Cardiac septum (tissue), 1 donor: ENCODE measurements at places on chromosomes 7 and 10. TPM values are rescaled to one million over a fixed set of nuclear protein-coding genes. Genes with fewer than 3 reads are reported as not detected.

Gene ASIC3
- 5.2 TPM for total RNA-seq

Gene PPP1R3C
- 212 TPM for total RNA-seq

Gene PDZD7
- total RNA-seq: 0.40 TPM

- DNase-seq: peak; percentile 51
These were observed 1.9 kb downstream of the CHAT start for GRCh38 chr10:49615721-49616120.

- DNase-seq: peak; percentile 84
These were observed 12.8 kb downstream of the ZMIZ2 start for GRCh38 chr7:44761207-44762161.

- no peak for DNase-seq
These were observed 89.6 kb downstream of the USP6NL start for GRCh38 chr10:11521860-11522259.

DNA sequence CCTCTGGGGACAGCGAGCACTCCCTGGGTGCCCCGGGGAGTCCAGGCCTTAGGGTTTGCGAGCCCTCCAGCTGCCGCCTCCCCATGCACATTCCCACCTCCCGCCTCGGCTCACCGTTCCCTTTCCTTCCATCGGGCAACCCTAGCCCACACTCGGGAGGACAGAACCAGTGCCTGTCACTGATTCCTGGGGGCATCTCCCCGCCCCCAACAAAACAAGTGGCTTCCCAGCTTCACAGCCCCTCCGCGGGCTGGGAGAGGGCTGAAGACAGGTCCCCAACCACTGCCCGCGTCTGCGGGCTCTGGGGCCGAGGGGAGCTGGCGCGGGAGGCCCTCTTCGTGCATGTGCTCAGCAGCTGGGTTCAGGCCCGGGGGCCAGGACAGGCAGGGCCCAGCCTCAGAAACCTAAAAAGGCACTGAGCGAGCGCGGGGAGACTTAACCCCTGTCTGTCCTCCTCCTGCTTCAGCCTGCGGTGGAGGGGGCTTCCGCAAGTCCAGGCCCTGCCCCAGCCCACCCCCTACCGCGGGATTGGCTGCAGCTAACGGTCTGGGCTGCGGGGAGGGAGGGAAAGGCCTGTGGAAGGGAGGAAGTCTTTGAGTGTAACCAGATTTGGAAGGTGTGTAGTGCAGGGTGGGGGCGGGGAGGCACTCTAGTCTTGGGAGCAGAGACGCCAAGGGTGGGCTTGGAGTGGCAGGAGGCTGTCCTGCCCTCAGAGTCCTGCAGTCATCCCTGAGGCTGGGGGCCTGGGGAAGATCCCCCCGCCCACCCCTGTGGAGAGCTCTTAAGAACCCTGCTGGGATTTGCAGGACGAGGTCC is 1.2 kb downstream of the FLNC start:
- no peak for DNase-seq

DNA sequence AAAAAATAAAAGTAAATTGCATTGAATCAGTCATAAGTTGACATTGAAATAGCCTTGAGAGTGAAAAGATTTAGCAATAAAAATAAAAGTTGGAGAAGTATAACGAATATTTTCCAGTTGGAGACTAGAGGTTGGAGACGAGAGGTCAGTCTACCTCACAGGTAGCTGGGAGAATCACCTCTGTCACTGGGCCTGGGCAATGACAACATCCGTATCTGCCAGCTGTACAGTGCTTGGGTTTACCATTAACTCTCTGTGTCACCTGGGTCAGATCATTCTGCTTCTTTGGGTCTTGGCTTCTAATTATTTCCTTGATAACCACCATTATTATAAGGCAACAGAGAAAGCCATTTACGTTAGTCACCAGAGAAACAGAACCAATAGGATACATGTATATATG is 62.0 kb upstream of the STEAP4 start:
- DNase-seq: no peak

GRCh38 chr7:113775401-113775800 is 143.4 kb downstream of the PPP1R3A start:
- DNase-seq: no peak

- DNase-seq: no peak
These were observed 42.6 kb downstream of the RSBN1L start for GRCh38 chr7:77738871-77739270.

- no peak for DNase-seq
These were observed 521.1 kb upstream of the POT1 start for GRCh38 chr7:125450749-125451148.

DNA sequence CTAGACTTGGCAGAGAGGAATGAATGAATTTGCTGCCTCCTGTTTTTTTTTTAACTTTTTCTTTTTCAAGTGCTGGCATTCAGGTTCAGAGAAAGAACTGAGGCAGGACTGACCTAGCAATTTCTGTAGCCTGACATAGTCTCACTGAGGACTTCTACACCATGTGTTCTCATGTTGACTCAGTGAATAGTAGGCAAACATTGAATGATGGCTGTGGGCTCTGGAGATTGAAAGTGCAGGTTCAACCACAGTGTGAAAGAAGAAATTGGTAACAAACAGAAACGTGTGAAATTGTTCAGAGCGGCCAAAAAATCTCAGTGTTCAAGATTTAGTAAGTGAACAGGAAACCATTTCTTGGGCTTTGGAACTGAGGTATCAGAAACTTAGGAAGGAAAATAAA is 322.4 kb upstream of the GHITM start:
- no peak for DNase-seq

DNA sequence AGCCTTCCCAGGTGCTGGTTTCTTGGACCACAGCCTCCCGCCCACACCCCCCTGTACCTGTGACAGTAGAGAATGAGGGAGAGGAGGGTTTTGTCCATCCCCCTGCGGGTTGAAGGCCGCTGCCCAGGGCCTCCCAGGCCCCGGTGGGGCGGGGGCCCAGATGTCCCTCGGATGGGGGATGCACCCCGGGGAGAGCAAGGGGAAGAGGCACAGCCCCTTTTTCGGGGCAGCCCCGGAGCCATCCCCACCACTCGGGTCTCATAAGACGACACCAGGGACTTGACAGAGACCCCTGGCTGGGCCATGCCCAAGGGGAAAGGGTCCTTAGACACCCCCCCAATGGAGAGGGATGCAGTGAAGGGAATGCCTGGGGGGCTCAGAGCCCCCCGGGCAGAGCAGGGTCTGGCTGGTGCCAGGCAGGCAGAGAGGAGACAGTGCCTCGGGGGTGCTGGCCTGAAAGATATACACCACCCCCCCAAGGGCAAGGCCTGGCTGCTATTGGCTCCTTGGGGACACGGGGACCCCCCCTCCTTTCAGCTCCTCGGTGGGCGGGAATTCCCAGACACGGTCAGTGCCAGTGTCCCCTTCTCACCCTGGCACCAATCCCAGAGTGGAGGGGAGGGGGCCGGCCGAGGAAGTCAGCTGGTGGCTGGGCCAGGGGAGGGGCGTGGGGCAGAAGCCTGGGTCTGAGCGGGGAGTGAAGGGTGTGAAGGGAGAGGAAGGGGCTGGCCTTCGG is 3.7 kb upstream of the SPACDR start:
- no peak for DNase-seq

- no peak for DNase-seq
These were observed 361.8 kb downstream of the IPMK start for GRCh38 chr10:57905861-57906260.
